GM23248 (cell line): ENCODE measurements at places on chromosomes 7 and 10. TPM values are rescaled to one million over a fixed set of nuclear protein-coding genes. Genes with fewer than 3 reads are reported as not detected.

The MCM7 gene
- 61.3 and 93.1 TPM in 2 replicates for total RNA-seq

The ARF5 gene
- 263 and 269 TPM in 2 replicates for total RNA-seq

The DGKI gene
- 21.1 and 25.9 TPM in 2 replicates for total RNA-seq

DNA sequence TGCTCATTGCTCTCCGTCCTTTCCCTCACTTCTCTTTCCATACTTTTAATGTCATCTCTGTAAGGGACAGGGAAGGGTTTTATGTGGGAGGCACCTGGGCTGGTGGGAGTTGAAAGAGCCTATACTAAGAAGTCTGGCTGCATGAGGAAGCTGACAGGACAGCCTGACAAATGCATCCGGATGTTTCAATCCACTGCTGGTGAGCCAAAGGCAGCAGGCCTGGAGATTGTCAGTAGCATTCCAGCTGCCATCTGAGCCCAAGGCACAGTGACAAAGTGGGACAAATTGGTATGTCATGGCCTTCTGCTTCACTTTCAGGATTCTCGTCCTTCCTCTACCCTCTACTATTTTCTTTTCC is 218.4 kb downstream of the STK31 start:
- DNase-seq, result no peak
- no peaks in the 10 kb centered on the region for H3K36me3 ChIP-seq
- H3K27me3 ChIP-seq, result no peaks in the 10 kb centered on the region
- H3K4me3 ChIP-seq, result no peak overlapping the region
- H3K4me1 ChIP-seq, result no peaks in the 10 kb centered on the region
- H3K27ac ChIP-seq, result no peak overlapping the region

GRCh38 chr10:34281661-34282582 is 533.2 kb downstream of the PARD3 start:
- H3K4me3 ChIP-seq, result no peak overlapping the region
- no peaks in the 10 kb centered on the region for H3K36me3 ChIP-seq
- DNase-seq, result no peak
- H3K4me1 ChIP-seq, result peaks cover 34% of the 10 kb centered on the region
- H3K27me3 ChIP-seq, result no peaks in the 10 kb centered on the region

- H3K4me3 ChIP-seq, result peak overlapping the region; percentile 79
- peak; percentile 34 for DNase-seq
- H3K4me1 ChIP-seq, result peaks cover 6% of the 10 kb centered on the region; the same call in 1 of the 2 replicates
These were observed 646 bp downstream of the FAM13C start for GRCh38 chr10:59361663-59362143.

DNA sequence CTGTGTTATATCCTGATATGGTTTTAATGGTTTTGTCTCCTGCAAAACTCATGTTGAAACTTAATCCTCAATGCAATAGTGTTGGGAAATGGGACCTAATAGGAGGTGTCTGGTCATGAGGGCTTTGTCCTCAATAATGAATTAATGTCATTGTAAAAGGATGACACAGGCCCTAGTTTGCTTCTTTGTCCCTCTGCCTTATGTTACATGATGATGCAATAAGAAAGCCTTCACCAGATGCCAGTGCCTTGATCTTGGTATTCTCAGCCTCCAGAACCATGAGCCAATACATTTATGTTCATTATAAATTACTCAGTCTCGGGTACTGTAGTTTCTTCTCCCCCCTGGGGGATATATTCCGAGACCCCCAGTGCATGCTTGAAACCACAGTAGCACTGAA is 1247.4 kb upstream of the SORCS1 start:
- H3K27ac ChIP-seq, result no peak overlapping the region
- no peaks in the 10 kb centered on the region for H3K4me1 ChIP-seq
- no peaks in the 10 kb centered on the region for H3K36me3 ChIP-seq
- H3K4me3 ChIP-seq, result no peak overlapping the region
- no peak for DNase-seq
